Thyroid gland (tissue), 4 donors: ENCODE measurements at places on chromosomes 16 and 17. TPM values are rescaled to one million over a fixed set of nuclear protein-coding genes. Genes with fewer than 3 reads are reported as not detected.

- no peak for DNase-seq
Observed at GRCh38 chr16:799948-800833, at the start of gene GNG13. GNG13 (minus strand) TSS chr16:800734; CDS start chr16:799077, 1,657 bp downstream.

DNA sequence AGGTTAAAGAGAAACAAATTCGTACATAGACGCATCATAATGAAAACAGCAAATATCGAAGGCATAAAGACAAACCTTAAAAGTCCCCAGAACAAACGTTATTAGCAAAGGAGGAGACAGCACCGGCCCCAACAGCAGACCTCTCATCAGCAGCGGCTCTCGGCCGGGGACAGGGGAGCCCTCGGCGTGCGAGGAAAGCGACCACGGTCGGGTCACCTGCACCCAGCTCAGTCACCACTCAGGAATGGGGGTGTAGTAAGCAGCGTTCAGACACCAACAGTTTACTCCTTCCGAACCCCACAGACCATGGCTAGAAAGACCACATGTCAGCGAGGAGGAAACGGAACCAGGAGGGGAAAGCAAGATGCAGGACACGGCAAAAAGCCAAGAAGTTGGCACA lies 109.3 kb upstream of the CHMP6 start:
- no peak for DNase-seq

DNA sequence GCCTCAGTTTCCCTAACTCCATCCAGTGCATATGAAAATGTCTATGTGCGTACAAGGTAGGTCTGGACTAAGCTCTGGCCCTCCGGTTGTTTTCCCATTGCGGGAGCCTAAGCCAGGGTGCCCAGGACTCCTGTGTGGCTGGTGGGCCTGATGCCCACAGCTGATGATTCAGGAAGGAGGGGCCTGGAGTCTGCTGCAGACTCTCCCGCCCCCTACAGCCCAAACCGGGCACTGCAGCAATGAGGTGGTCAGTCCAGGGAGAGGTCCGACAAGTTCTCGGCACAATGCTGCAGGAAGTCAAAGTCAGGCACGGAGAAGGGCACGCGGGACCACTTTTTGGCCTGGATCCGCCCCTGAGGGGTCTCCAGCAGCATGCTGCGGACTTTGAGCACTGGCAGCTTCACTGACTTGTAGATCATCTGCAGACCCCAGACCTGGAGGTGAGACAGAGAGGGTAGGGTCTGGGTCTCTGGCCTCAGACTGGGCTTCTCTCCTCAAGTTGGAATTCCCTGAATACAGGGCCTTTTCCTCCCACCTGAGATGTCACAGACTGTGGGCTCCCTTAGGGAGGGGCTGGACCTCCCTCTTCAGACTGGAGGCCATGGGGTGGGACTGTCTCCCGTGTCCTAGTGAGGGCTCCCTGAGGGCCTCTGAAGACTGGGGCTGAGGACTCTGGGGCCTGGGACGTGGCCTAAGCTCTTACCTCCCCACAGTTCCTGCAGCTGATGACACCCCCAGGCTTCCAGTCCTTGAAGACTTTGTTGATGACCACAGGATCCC lies 3.4 kb upstream of the ZNF385C start:
- DNase-seq, result no peak

DNA sequence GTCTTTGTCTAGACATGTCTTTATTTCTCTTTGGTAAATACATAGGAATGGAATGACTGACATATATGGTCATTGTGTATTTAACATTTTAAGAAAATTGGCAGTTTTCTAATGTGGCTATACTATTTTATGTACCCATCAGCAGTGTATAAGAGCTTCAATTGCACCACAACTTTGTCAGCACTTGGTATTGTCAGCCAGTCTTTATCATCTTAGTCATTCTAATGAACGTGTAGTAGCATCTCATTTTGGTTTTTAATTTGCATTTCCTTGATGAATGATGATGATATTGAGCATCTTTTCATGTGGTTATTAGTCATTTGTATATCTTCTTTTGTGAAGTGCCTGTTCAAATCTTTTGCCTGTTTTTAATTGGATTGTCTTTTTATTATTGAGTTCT lies 239.3 kb downstream of the CEP112 start:
- DNase-seq, result no peak

GRCh38 chr17:76268015-76268749 lies 3.0 kb downstream of the UBALD2 start:
- peak; percentile 51 for DNase-seq

DNA sequence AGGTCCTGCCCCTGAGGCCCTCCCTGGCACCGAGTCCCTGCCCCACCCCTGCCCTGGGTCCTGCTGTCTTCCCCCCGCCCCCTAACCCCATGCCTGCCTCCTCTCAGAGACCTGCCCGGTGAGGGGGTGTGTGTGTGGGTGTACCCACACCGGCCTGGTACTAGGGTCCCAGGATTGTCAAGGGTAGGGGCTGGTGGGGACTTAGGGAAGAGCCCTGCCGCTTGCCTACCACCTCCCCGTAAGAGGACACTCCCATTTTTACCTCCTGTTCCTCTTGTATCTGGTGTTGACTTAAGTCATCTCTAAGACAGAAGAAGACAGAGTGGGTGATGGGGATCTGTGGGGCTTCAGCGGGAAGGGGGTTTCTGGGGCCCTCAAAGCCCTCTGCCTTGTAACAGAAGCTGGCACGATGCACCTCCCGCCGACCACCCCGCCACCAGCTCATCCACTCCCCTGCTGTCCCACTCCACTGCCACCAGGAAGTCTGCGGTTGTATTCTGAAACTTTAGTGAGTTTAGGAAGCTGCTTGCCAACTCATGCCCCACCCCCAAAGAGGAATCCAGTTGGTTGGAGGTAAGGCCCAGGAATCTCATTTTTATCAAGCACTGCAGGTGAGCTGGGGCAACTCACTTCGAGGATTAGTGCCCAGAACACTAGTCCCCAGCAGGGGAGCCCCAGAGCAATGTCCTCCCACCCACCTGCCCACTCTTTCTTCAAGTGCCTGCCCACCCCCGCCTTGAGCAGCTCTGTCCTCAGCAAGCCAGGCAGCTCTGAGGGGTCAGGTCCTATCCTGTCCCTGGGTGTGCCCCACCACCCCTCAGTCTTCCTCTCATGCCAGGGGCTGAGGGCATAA lies 5.6 kb downstream of the SPATA32 start:
- no peak for DNase-seq

DNA sequence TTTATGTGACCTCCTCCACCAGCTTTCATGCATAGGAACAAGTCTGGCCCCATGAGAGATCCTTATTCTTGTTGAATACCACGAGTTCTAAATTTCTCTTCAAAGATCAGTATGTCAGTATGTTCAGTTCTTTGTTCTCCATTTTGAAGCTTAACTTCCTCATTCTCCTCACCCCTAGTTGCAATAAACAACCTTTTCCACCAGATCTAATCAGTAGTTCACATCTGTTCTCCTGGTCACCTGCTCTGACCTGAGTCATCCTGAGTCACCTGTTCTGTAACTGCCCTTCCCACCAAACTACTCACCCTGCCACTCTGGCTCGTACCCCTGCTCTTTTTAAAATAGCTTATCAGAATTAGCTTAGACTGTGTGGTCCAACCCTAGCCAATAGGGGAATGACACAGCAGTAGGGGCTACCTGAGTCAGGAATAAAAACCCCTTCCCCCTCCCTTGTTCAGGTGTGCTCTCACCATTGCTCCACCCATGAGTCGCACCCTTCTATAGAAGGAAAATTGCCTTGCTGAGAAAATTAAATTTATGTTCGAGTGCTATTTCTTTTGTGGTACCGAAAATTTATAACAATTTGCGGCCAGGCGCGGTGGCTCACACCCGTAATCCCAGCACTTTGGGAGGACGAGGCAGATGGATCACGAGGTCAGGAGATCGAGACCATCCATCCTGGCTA lies 94.6 kb downstream of the EMP2 start:
- no peak for DNase-seq

DNA sequence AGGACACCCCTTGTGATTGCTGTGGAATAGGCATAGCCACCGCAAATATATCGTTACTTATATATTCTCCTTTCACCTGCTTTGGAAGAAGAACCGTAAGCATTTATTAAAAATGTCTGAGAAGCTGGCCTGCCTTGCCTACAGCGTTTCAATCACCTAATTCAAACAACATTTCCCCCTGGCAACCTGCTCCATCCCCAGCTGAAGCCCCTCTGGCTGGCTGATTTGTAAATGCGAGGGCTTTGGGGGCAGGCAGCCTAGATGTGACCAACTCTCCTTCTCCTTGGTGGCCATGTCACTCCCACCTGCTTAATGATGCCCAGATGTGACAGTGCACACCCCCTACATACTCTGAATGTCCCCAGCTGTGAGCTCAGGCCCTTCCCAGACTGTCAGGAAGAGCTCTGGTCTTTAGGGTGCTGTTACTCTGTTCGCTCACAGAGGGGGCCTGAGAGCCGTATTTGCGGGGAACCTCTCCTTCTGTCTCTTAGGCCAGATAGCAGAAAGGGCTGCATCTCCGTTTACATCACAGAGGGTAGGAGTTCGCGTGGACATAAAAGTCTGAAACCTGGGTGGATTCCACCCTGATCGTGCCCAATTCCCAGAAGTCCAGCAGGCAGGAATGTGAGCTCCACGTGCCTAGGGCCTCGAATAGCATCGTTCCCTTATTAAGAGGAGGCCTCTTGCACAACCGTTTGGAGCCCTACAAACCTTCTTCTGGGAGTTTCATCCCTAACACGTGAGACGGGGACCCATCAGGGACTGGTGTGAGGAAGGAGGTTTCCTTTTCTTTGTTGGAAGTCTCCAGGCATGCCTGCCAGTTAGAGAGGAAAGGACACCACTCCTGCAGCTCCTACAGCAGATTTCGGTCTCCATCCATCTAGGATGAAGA lies 2.4 kb upstream of the SDK2 start:
- no peak for DNase-seq

DNA sequence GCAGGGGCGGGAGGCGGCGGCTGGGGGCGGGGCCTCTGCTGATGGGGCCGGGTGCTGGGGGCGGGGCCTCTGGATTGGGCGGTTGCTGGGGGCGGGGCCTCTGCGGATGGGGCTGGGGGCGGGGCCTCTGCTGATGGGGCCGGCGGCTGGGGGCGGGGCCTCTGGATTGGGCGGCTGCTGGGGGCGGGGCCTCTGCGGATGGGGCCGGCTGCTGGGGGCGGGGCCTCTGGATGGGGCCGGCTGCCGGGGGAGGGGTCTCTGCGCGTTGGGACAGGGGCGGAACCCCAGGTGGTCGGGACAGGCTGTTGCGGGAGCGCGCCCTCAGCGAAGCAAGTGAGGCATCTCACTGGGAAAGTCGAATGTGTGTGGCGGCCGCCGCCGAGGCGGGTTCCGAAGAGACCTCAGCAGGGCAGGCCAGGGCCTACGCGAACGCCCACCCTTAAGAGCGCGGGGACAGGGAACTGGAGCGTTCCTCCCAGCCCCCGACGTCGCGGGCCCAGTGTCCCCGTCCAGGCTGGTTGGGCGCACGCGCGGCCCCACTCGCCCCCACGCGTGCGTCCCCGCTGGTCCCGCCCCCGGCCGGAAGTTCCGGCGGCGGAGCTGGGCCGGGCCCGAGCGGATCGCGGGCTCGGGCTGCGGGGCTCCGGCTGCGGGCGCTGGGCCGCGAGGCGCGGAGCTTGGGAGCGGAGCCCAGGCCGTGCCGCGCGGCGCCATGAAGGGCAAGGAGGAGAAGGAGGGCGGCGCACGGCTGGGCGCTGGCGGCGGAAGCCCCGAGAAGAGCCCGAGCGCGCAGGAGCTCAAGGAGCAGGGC lies at the start of gene STUB1:
Gene STUB1 (plus strand): TSS at position 597 of the 811 bp plus-strand sequence. CDS start 116 bp downstream, at position 713.
- DNase-seq, result peak; percentile 81

Gene ATP2A1
- 0.27 TPM for total RNA-seq

Gene KRTAP2-2
- not detected for total RNA-seq

Gene TMC7
- 0.50 TPM for total RNA-seq

Gene ERN2
- not detected for total RNA-seq

Gene TEKT1
- not detected for total RNA-seq

Gene ALOX15B
- 0.67 TPM for total RNA-seq

Gene FAHD1
- total RNA-seq, result 45.6 TPM

Gene ESRP2
- 56.0 TPM for total RNA-seq
